Cardiac muscle cell (in vitro differentiated cells and primary cell): ENCODE measurements at places on chromosomes 5 and 9.
A peak's percentile ranks its signal among the peaks of the same experiment; 100 is the strongest.

GRCh38 chr5:9408964-9409363, 136.9 kb downstream of the SEMA5A start:
- DNase-seq: no peak

- peak; percentile 92 for DNase-seq
Measured at GRCh38 chr9:38620483-38621433, at the start of gene ANKRD18A. Gene ANKRD18A (minus strand): TSS chr9:38620596. CDS start chr9:38620285, 311 bp downstream.

DNA sequence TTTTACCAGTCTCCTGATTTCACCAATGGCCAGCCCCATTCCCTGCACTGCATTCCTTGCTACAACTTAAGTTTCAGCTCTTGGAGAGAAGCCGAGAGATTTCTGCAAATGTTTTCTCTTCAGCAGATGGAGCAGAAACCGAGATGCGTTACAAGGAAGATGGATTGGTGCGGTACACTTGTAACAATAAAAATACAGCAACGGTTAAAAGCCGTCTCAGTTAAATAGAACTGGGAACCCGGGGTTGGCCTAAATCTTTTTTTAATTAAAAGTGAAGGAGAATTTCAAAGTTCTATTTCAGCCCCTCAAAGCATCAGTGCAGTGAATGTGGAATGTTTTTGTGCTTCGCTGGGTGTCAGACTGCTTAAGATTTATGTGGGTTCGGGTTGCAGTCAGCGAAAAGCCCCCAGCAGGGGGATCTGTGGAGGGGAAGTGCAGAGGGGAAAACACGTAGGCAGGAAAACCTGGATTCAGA, 19.8 kb downstream of the BRINP1 start:
- no peak for DNase-seq

GRCh38 chr5:154447089-154447725, 1.4 kb downstream of the SAP30L start:
- no peak for DNase-seq

DNA sequence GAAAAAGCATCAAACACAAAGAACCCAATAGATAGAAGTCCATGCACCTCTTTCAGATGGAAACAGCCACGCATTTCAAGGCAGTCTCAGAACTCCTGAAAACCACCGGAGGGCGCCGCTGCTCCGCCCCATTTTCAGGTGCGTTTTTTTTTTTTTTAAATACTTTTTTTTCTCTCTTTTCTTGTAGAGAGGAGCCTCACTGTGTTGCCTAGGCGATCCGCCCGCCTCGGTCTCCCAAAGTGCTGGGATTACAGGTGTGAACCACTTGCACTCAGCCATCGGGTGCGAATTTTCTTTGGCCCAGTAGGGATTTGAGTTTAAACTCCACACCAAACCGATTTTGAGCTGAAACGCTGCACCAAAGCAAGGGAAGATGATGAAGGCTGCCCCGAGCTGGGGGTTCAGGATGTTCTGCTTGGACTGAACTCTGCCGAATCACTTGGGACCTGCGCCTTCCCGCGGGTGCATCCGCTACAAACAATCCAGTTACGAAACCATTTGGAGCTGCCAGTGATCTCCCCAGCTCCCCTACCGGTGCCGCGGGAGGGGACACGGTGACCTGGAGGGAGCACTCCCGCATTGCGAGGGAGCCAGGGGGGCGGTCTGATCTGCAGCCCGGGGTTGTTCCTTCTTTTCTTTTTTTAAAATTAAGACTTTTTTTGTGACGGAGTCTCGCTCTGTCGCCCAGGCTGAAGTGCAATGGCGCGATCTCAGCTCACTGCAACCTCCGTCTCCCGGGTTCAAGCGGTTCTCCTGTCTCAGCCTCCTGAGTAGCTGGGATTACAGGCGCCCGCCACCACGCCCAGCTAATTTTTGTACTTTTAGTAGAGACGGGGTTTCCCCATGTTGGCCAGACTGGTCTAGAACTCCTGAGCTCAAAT, 1.4 kb downstream of the PTGR1 start:
- peak; percentile 78 for DNase-seq

- DNase-seq: no peak
Measured at GRCh38 chr5:150448334-150448733, 1.2 kb downstream of the RPS14 start.

DNA sequence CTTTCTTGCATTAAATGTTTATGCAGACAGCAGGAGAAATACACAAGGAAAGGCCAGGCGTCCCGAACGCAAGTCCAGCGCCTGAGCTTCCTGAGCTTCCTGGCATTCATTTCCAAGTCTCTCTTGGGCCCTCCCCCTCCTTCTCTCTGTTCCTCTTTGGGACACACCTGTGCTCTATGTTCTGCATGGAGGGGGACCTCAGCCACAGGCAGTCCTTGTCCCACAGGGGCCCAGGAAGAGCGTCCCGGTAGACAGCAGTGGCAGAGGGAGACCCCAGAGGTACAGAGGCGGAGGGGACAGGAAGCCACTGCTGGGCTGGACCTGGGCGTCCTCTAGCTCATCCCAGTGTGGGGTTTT, 221.3 kb downstream of the C9orf50 start:
- DNase-seq: no peak

GRCh38 chr5:105392122-105392709, 1829.6 kb upstream of the NUDT12 start:
- DNase-seq: no peak

DNA sequence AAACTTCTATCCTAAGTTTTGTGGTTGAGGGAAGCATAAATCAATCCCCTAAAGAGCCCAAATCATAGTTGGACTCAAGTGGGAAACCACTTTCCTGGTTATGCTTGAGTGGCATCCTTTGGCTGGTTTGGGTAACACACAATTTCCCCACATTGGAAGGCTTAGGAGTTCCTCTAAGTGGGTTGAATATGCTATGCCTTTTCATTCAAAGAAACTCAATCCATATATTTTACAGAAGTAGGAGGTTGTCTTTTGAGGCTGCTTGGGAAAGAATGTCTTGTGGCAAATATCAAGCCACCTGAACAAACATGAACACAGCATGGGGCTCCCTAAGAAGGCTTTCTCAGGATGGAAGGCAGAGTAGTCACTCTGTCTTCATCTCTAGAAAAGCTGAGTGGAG, 121.1 kb downstream of the SPATA31D1 start:
- no peak for DNase-seq

DNA sequence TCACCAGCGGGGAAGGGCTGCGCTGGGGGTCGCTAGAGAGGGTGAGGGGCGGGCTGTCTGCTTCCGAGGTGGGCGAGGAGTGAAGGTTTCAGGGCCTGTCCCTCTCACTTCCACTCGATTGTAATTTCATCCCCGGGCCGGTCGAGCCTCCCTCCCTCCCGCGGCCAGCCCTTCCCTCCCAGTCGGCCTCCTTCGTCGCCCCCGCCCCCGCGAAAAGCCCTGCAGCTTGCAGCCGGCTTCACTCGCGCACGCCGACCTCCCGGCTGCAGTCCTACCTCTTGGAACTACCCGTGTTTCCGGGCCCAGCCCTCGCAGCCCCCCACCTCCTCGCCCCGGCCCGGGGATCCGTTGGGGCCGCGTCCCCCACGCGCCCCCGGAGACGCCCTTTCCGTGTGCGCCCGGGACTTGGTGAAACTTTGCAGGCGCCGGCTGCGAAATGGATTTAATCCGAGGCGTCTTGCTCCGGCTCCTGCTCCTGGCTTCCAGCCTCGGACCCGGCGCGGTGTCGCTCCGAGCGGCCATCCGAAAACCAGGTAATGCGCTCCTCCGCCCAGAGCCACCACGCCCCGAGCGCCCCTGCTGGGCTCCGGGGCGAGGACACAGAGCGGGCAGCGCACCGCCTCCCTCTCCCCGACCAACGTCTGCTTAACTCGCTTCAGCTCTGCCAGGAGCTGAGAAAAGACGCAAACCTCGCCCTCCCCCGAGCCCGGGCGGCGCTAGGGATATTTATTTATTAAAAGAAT, at the start of gene EGFLAM:
Gene EGFLAM, plus strand, starts transcription at position 241 of the 743 bp plus-strand sequence. Its CDS starts 196 bp downstream, at position 437.
- peak; percentile 79 for DNase-seq

DNA sequence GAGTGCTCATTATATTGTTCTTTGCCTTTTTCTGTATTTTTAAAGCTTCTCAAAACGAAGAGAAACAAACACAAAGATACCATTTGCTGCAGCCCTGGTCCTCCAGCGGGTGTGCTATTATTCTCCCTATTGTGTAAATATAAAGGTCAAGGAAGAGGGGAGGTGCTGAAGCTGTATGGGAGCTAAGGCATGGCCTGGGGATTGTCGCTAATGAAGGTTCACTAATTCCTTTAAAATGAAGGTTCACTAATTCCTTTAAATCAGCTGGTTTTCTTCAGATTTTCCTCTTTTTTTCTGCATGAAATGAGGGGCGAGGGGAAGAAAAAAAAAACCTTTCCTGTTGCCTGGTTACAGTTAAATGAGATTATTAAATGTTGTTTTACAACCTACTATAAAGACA, 74.5 kb upstream of the MAP1B start:
- no peak for DNase-seq

DNA sequence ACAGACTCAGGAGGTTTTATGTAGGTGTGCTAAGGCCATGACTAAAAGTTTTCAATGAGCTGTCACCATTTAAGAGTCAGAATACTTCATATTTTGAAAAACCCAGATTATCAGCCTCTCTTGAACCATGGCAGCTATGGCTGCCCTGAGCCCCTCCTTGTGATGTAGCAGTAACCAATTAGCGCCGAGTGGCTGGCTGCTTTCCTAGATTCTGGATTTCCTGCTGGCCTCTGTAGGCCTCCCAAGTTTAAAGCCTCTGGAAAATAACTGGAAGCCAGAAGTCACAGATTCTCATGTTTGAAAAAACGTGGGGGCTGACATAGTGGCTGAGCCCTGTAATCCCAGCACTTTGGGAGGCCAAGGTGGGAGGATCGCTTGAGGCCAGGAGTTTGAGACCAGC, 25.5 kb downstream of the DAB2IP start:
- DNase-seq: no peak

- no peak for DNase-seq
Measured at GRCh38 chr9:83749706-83750105, 41.9 kb upstream of the UBQLN1 start.

- no peak for DNase-seq
Measured at GRCh38 chr9:6625363-6625762, 20.2 kb downstream of the GLDC start.

DNA sequence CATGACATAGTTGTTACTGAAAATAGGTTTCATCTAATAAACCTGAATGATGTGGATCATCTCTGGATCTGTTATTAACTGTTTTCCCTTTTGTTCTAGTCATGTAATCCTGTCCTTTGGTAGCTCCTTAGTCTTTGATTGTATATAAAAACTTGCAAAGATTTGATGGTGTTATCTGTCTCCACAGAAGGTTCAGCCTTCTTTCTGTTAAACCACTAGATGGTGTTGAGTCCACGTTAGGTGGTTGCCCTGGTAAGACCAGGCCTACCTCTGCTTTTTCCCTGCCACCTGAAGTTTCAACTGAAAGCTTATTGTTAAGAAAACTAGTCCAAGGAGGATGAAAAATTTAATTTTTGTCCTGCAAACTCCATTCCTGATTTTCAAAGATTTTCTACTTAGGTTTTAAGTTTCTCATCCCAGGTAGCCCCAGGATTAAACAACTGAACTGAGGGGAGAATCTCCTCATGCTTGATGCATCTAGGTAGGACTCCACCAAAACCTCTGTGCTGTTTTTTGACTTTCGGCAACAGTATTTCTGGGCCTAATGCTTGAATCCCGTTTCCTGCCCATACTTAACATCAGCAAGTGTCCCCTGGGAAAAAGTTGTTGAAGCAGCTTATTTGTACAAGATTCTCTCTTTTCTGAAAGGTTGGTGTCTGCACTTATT, 68.5 kb downstream of the RICTOR start:
- DNase-seq: no peak

DNA sequence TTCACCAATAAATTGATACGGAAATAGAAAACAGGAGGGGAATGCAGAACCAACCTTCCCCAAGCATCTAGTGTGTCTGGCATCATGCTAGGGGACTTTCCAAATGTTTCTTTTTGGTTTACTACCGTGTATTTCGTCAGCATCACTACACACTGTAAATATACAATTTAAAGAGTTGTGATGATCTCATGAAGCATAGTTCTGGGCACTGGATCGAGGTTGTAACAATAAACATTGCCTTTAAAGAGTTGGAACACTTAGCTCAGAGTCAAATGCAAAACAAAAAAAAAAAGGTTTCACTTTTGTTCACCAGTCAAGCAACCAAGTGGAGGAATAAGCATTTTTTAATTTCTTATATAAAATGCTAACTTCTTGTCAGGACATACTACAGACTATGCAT, 2.9 kb upstream of the SCAI start:
- DNase-seq: no peak

DNA sequence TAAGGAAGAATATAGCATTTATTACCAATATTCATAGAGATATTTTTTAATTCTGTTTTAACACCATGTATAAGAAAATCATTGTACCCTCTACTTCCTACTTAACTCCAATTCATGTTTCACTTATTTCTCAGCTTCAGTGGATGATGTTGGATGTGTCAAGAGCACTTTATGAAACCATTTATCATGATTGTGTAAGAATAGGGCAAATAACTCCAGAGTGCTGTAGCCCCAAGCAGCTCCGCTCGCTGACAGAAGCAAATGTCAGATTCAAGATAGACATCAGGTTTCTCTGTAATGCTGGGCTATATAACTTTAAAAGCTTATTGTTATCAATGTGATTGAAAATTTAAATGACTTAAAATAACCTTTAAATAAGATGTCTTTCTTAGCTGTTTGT, 50.4 kb downstream of the MAST4 start:
- peak; percentile 54 for DNase-seq

- no peak for DNase-seq
Measured at GRCh38 chr5:167352801-167353200, 938.6 kb upstream of the WWC1 start.

DNA sequence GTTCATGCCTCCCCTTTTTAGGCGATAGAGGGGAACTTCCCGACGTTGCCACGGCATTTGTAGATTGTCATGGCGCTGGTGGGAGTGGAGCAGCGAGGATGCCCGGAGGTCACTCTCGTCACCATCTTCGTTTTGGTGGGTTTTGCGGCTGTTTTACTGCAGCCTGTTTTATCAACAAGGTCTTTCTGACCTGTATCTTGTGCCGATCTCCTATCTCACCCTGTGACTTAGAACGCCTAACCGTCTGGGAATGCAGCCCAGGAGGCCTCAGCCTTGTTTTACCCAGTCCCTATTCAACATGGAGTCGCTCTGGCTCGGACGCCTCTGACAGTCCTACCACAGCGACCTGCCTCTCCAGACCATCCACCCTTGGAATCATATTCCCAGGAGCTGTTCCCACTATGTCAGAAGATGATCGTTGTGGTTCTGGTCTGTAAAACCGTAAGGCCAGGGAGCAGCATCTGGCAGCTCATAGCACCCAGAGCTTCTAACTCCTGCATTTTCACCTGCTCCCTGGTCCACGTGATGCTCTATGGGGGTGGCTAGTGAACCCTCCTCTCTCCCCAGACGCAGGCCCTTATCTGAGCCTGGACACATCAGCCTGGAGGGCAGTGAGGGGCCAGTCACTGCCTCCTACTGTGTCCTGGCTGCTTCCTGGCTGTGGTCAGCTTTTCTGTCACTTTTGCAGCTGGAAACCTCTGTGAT, 35.1 kb upstream of the CLK4 start:
- DNase-seq: no peak

- DNase-seq: peak; percentile 27
Measured at GRCh38 chr5:153831973-153832372, 206.7 kb downstream of the FAM114A2 start.

DNA sequence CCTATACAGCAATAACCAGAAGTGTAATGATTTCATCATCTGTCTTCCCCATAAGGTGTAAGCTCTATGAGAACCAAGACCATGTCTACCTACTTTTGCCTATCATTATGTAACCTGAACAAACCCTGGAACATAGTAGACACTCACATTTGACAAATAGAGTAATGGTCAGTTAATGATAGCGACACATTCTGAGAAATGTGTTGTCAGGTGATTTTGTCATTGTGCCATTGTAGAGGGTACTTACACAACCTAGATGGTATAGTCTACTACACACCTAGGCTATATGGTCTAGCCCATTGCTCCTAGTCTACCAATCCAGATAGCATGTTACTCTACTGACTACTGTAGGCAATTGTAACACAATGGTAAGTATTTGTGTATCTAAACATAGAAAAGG, 22.3 kb upstream of the WDR41 start:
- no peak for DNase-seq
